Karpas-422 (cell line): ENCODE measurements at places on chromosomes 7 and 10.

- H3K4me3 ChIP-seq = no peak overlapping the region
- no peaks in the 10 kb centered on the region for H3K4me1 ChIP-seq
- no peak for DNase-seq
- no peak overlapping the region for H3K27ac ChIP-seq
- H3K27me3 ChIP-seq = no peaks in the 10 kb centered on the region
These were observed 269.7 kb upstream of the SORCS1 start for GRCh38 chr10:107434201-107434600.

GRCh38 chr10:3901370-3901769 lies 116.4 kb upstream of the KLF6 start:
- H3K4me1 ChIP-seq = no peaks in the 10 kb centered on the region
- H3K27me3 ChIP-seq = no peaks in the 10 kb centered on the region
- no peaks in the 10 kb centered on the region for H3K36me3 ChIP-seq
- no peak overlapping the region for H3K27ac ChIP-seq
- no peak for DNase-seq
- H3K4me3 ChIP-seq = no peak overlapping the region

DNA sequence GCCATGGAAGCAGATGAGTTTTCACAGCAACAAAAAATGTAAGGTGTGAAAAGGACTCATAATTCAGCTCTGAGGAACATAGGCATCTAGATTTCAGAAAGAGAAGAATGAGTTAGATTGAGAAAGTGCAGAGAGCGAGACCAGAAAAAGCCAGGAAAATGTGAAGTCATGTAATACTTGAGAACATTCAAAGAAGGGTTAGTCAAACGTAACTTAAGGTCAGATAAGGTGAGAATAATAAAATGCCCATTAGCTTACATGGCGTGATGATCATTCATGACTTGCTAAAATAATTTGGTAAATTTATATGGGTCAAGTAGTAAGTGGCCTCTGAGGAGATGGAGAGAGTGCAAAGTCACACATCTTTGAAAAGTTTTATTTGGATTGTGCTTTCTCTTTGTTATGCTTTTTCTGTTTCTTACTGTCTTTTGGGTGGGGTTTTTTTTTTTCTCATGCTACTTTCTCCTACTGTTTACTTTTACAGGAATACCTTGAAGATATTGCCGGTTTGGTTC lies 271.8 kb upstream of the NRG3 start:
- no peaks in the 10 kb centered on the region for H3K36me3 ChIP-seq
- H3K27me3 ChIP-seq = no peaks in the 10 kb centered on the region
- no peaks in the 10 kb centered on the region for H3K4me1 ChIP-seq
- H3K27ac ChIP-seq = no peak overlapping the region
- no peak for DNase-seq

- no peaks in the 10 kb centered on the region for H3K4me1 ChIP-seq
- DNase-seq = no peak
- no peaks in the 10 kb centered on the region for H3K36me3 ChIP-seq
- no peak overlapping the region for H3K27ac ChIP-seq
- no peak overlapping the region for H3K4me3 ChIP-seq
These were observed 424.3 kb downstream of the RPS24 start for GRCh38 chr10:78457804-78458482.

DNA sequence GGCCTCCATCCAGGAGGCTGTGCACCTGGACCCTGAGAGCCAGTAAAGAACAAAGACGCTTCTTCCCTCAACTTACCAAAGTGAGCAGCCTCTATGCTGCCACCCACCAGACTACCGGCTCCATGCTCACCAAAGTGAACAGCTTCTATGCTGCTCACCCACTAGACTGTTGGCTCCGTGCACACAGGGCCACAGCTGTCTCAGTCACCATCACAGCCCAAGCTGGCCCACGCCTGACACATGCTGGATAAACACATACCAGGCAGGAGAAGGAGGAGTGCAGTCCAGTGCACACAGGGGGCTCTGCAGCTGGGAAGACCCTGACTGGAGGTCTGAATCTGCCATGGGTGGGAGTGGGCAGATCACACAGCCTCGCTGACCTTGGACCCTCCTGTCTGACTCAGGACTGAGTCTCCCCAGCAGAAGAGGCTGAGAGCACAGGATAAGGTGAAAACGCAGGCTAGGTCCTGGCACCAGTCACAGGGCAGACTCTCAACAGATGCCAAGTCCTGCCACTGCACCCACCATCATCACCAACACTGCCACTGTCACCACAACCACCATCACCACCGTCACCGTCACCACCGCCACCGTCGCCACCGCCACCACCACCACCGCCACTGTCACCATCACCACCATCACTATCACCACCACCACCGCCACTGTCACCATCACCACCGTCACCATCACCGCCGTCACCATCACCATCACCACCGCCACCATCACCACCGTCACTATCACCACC lies 130.9 kb downstream of the MAD1L1 start:
- H3K36me3 ChIP-seq = no peaks in the 10 kb centered on the region
- no peak for DNase-seq
- peak overlapping the region; percentile 81; the same call in 1 of the 2 replicates for H3K27ac ChIP-seq
- H3K4me3 ChIP-seq = no peak overlapping the region

GRCh38 chr10:52040486-52040885 lies 273.6 kb upstream of the DKK1 start:
- H3K4me1 ChIP-seq = no peaks in the 10 kb centered on the region
- no peak overlapping the region for H3K4me3 ChIP-seq
- DNase-seq = no peak

- H3K36me3 ChIP-seq = no peaks in the 10 kb centered on the region
- H3K4me1 ChIP-seq = peaks cover 20% of the 10 kb centered on the region
- no peaks in the 10 kb centered on the region for H3K27me3 ChIP-seq
These were observed 164.3 kb upstream of the AKR1E2 start for GRCh38 chr10:4661511-4662255.
